ENCODE measurements at places on chromosomes 4 and X.

- DNase-seq = no peak
Observed at GRCh38 chr4:167428156-167428555, 193.9 kb upstream of the SPOCK3 start.

DNA sequence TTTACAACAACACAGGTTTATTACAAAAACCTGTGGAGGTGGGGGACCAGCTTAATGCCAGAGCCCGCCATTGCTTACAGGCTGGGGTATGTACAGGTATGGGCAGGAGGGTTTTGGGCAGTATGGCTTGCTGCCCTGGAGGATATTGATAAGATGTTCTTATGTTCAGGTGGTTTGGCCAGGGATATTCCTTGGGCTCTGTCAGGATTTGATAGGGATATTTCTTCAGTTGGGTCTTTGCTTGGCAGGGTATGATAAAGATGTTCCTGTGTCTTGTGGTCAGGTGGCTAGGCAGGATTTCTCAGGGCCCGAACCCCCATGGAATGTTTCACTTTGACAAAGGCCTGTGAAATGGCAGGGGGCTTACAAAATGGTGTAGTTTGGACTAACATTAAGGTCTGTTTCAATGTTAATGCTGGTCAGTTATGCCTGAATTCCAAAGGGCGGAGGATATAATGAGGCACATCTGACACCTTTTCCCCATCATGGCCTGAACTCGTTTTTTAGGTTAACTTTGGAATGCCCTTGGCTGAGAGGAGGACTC is 3.1 kb downstream of the MGST2 start:
- DNase-seq = no peak

GRCh38 chrX:47831788-47832187 is 4.9 kb upstream of the ZNF81 start:
- no peak for DNase-seq

- DNase-seq = no peak
Observed at GRCh38 chrX:149433451-149433850, 71.7 kb downstream of the IDS start.

DNA sequence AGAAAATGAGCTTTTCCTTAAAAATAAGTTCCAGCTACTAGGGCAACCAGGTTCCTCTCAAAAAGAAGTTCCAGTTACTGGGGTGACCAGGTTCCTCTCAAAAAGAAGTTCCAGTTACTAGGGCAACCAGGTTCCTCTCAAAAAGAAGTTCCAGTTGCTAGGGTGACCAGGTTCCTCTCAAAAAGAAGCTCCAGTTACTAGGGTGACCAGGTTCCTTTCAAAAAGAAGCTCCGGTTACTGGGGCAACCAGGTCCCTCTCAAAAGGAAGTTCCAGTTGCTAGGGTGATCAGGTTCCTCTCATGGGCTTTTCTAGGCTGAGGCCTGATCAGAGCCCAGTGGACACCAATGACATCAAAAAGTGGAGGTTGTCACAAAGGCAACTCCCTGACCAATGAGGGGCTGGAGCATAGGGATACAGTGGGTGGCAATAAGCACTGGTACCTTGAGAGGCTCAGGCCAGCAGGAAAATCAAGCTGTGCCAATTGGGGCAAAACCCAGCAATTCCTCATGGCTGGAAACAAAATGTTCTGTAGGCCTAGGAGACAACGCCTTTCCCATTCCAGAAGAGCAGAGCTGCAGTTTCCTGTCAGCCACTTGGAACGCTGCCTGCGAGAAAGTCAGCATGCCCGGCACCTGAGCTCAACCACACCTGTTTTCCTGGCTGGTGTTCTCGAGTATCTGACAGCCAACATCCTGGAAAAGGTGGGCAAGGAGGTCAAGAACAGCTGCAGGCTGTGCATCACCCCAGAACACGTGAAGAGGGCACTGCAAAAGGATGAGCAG is 12.3 kb upstream of the SYTL5 start:
- DNase-seq = no peak

GRCh38 chr4:2948895-2949781 is 14.1 kb downstream of the NOP14 start:
- DNase-seq = no peak

- no peak for DNase-seq
Observed at GRCh38 chr4:123701131-123701575, 304.6 kb downstream of the SPRY1 start.

DNA sequence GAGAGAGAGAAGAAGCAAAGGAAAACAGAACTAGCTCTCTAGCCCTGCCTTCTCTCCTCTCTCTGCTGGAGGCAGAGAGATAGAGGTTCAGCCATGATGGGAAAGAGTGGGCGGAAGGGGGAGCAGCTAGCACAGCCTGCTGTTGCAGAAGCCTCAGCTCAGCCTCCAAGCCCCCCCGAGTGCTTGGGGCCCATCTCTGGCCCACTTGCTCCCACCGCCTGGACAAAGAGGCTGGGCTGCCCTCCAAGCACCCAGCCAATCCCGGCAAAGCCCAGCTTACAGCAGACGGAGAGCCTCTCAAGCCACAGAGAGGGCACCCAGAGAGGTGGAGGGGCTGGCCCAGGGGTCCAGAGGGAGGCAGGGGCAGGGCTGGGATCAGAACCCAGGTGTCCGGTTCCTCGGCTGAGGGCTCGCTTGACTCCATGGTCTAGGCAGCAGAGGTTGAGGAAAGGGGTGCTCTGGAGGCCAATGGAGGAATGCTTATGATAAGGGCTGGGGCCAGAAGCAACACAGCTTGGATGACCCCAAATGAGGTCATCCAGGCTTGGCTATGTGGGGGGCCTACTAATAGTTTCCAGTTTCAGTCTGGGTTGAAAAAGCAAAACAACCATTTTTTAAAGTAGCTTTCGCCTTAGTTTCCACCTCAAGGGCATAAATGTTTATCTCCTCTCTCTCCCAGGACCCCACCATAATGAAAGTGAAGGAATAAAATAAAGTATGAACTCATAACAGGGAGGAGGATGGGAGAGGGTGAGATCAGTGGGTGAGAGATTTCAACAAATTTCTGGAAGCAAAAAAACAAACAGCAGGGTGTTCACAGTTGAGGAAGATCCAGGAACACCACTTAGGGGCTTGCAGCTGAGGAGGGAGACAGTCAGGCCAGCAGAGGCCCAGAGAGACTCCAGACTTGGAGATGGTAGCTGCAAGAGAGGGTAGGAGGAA is 24.9 kb upstream of the IQSEC2 start:
- DNase-seq = no peak

GRCh38 chrX:13092455-13092941 is 48.1 kb upstream of the FAM9C start:
- peak; percentile 38 for DNase-seq

GRCh38 chr4:112422644-112423043 is 93.3 kb downstream of the NEUROG2 start:
- DNase-seq = no peak

DNA sequence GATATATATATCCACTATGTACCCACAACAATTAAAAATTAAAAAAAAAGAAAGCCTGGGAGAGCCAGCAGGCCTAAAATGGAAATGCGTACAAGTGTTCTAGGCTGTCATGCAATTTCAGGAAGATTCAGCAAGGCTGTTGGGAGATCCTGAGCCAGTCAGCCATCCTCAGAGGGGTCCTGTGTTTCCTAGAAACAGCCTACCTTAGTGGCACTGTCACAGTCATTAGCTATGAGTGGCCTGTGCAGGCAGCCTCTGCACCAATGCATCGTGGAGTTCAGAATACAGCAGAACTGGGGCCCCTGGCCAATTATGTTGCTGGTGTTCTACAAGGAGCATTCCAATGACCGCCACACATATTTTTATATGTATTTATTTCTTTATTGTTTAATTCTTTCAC is 21.0 kb upstream of the USP53 start:
- DNase-seq = no peak

DNA sequence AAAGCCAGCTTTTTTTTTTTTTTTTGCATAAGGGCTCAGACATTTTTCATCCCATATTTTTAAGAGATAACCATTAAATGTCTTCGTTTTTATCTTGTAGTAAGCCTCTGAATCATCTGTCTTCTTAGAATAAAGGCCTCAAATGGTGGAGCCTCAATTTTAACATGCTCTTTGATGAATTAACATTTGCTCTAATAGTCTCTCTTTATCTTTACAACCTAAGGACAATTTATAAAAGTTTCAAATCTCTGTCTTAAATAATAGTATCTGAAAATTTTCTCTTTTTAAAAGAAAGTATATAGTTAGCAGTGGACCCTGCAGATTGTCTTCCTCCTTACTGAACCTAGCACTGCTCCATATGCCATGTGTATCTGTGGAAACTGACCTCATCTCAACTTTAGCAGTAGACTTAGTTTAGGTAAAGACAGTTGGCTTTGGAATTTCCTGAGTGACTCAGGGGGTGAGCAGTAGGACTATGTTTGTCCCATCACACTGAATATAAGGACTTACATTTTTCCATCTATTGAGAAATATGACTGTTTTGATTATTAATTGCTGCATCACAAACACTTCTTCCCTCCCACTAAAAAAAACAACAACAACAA is 1658.0 kb downstream of the STIM2 start:
- no peak for DNase-seq

GRCh38 chrX:46582966-46583365 is 9.4 kb downstream of the CHST7 start:
- DNase-seq = no peak

DNA sequence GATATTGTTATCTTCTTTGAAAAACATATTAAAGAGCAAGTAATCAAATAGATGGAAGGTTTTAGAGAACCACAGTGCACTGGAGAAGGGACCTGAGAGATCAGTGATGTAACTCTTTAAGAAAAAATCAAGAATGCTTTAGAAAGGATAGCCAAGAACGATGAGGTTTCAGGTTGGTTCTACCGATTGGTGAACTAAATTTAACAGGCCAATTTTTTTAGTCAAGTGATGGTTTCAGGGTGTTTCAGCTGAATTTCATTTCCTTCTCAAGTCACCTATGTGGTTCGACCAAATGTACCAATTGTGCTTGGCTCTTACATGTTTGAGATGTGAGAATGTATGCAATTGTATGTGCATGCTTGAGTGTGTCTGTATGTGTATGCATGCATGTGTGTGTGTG is 26.5 kb downstream of the HS3ST1 start:
- no peak for DNase-seq

- no peak for DNase-seq
Observed at GRCh38 chr4:165383591-165384073, 4.8 kb downstream of the CPE start.

GRCh38 chr4:89070041-89070440 is 13.1 kb upstream of the FAM13A start:
- no peak for DNase-seq

DNA sequence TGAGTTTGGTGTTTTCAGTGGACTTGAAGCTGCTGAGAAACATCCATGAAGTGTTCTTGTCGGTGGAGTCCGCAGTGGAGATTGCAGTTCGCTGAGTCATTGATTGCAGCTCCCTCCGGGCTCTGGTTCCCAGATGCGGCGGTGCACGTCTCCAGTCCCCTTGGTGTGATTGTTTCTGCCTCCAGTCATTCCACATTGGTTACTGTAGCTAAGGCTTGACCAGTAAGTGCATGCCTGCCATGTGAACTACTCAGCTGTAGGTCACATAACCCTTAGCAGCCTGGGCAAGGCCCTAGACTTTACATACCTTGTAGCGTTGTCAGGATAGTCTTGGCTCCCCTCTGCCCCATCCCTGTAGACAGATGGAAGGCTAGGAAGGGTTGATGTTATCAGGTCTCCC is 53.8 kb upstream of the CLCN4 start:
- DNase-seq = no peak

DNA sequence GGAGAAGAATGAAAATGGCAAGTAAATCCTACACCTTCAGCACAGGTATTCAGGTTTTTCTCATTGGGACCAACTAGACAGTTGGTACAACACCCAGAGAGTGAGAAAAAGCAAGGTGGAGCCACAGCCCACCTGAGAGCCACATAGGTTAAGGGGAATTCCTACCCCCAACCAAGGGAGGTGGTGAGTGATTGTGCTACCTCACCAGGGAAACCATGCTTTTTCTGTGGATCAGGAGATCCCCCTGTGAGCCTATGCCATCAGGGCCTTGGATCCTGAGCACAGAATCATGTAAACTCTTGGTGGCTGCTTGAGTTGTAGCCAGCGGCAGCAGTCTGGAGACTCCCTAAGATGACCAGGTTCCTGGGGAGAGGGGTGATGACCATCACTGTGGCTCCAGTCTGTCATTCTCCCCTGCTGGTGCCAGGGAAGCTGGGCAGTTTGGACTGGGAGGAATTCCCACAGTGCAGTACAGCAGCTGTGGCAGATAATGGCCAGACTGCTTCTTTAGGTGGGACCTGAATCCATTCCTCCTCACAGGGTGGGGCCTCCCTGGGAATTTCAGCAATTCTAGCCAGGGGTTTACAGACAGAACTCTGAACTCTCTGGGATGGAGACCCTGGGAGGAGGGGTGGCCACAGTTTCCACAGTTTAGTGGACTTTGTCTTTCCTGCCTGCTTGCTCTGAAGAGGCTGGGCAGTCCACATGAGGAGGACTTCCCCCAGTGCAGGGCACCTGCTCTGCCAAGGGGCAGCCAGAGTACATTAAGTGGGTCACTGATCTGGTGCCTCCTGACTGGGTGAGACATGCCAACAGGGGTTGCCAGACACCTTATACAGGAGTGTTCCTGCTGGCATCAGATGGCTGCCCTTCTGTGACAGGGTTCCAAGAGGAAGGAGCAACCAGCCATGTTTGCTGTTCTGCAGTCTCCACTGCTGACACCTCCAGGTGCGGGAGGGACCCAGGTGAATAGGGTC is 43.2 kb downstream of the PARM1 start:
- DNase-seq = no peak

GRCh38 chr4:102527695-102528283 is 26.6 kb downstream of the NFKB1 start:
- DNase-seq = no peak

DNA sequence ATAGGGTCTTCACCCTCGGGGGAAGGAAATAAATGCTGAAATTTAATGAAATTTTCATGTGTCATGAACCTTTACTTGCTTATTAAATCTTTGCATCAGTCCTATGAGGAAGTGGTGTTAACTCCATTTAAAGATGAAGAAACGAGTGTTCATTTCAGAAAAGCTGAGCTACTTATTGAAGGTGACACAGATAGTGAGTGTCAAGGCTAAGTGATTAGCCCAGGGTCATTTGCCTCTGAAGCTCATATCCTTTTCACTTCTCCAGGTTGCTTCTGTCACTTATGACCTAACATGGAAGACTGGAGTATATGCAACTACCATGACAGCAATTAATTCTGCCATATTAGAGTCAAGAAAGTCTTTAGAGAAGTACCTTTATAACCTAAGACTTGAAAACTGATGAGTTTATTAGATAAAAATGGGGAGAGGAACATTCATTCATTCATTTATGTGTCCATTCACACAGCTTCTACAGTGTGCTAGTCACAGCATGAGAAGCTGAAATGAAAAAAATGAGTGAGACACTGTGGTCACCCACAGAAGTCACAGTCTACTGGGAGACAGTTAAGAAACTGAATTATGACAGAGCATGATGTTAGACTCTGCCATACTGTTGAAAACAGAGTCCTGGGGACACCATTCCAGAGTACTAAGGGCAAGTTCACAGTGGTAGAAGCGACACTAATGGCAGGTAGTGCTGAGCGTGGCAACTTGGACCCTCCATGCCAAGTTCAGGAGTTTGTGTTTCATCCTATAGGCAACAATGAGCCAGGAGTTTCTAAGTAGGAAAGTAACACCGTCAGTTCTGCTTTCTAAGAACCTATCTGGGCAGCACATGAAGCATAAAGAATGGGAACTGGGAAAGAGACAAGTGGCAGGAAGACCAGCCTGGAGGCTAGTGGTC is 21.3 kb downstream of the ALPK1 start:
- no peak for DNase-seq

- DNase-seq = peak; percentile 67
Observed at GRCh38 chrX:12974796-12975669, at the start of gene TMSB4X. TMSB4X (plus strand) TSS chrX:12975110.

Measured in activated CD8-positive, alpha-beta memory T cell treated with anti-CD3 and anti-CD28 coated beads for 4 hours (primary cell).